ENCODE measurements at places on chromosomes 1 and 21. TPM values are rescaled to one million over a fixed set of nuclear protein-coding genes. Genes with fewer than 3 reads are reported as not detected.

The SPATA46 gene
- total RNA-seq = not detected

The S100A14 gene
- not detected for total RNA-seq

The PPCS gene
- 79.2 TPM for total RNA-seq

The MYBPH gene
- total RNA-seq = not detected

The FMO4 gene
- 4.2 TPM for total RNA-seq

The PKLR gene
- under 0.01 TPM for total RNA-seq

The KRTAP19-3 gene
- total RNA-seq = not detected

The WNT4 gene
- not detected for total RNA-seq

The FALEC gene
- total RNA-seq = not detected

The GTF2B gene
- total RNA-seq = 52.7 TPM

The DDAH1 gene
- 3.4 TPM for total RNA-seq

The GREM2 gene
- total RNA-seq = not detected

The LCE2A gene
- not detected for total RNA-seq

The ANGPTL3 gene
- not detected for total RNA-seq

The CD247 gene
- 0.34 TPM for total RNA-seq

The OR2L13 gene
- not detected for total RNA-seq

The RHOU gene
- under 0.01 TPM for total RNA-seq

The ZFP69B gene
- total RNA-seq = 2.0 TPM

The PRKCZ gene
- 2.0 TPM for total RNA-seq

The CELA3B gene
- not detected for total RNA-seq

The TNFRSF9 gene
- not detected for total RNA-seq

The CRP gene
- not detected for total RNA-seq

The LRRC38 gene
- total RNA-seq = not detected

The UTS2 gene
- not detected for total RNA-seq

The GIPC2 gene
- under 0.01 TPM for total RNA-seq

The LAPTM5 gene
- not detected for total RNA-seq

The S100A2 gene
- 0.34 TPM for total RNA-seq

The HEYL gene
- total RNA-seq = not detected

The EVA1C gene
- 15.5 TPM for total RNA-seq

The NBPF4 gene
- not detected for total RNA-seq

The ESRRG gene
- total RNA-seq = 0.73 TPM

The LCK gene
- total RNA-seq = not detected

The ST6GALNAC3 gene
- 50.0 TPM for total RNA-seq

The LPAR3 gene
- total RNA-seq = 0.73 TPM

The B3GALT5 gene
- under 0.01 TPM for total RNA-seq

The PTPRU gene
- 32.7 TPM for total RNA-seq

The GNG4 gene
- under 0.01 TPM for total RNA-seq

The GJA9 gene
- not detected for total RNA-seq

The AMY1A gene
- not detected for total RNA-seq

The RFX5 gene
- 73.0 TPM for total RNA-seq

The SPRR4 gene
- total RNA-seq = not detected

The ADORA1 gene
- total RNA-seq = not detected

Data from melanocyte of skin (primary cell).